ENCODE measurements at places on chromosomes 12 and 14. TPM values are rescaled to one million over a fixed set of nuclear protein-coding genes. Genes with fewer than 3 reads are reported as not detected.

ZDHHC22 gene
- not detected for total RNA-seq

CEP290 gene
- 14.1 TPM for total RNA-seq

STXBP6 gene
- not detected for total RNA-seq

CIROP gene
- total RNA-seq = not detected

- no peaks in the 10 kb centered on the region for H3K36me3 ChIP-seq
- H3K4me1 ChIP-seq = no peaks in the 10 kb centered on the region
- H3K4me3 ChIP-seq = no peak overlapping the region
- no peak for DNase-seq
- H3K27ac ChIP-seq = no peak overlapping the region
- H3K27me3 ChIP-seq = no peaks in the 10 kb centered on the region
These were observed 567.7 kb downstream of the LRFN5 start for GRCh38 chr14:42174357-42174756.

DNA sequence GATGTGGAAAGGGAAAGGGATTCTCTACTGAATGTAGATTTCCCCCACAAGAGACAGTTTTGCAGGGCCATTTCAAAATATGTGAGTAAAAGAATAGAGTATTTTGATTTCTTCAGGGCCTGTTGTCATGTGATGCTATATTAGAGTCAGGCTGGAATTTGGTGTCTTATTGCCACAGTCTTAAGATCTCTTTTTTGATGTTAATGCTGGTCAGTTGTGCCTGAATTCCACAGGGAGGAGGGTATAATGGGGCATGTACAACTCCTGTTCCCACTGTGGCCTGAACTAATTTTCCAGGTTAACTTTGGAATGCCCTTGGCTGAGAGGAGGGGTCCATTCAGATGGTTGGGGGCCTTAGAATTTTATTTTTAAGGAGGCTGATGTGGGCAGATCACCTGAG, 111.0 kb upstream of the MAX start:
- no peaks in the 10 kb centered on the region for H3K27me3 ChIP-seq
- no peak overlapping the region for H3K27ac ChIP-seq
- no peaks in the 10 kb centered on the region for H3K36me3 ChIP-seq
- H3K4me1 ChIP-seq = peaks cover 44% of the 10 kb centered on the region
- no peak for DNase-seq
- H3K4me3 ChIP-seq = no peak overlapping the region

GRCh38 chr12:24688601-24689000, 260.3 kb downstream of the BCAT1 start:
- H3K27ac ChIP-seq = no peak overlapping the region
- H3K4me3 ChIP-seq = no peak overlapping the region
- peaks cover 27% of the 10 kb centered on the region for H3K27me3 ChIP-seq
- H3K36me3 ChIP-seq = no peaks in the 10 kb centered on the region
- H3K4me1 ChIP-seq = no peaks in the 10 kb centered on the region

- H3K27ac ChIP-seq = peak overlapping the region; percentile 69
- no peaks in the 10 kb centered on the region for H3K36me3 ChIP-seq
- peak; percentile 38 for DNase-seq
- peaks cover 51% of the 10 kb centered on the region for H3K4me1 ChIP-seq
- H3K27me3 ChIP-seq = no peaks in the 10 kb centered on the region
These were observed 6.8 kb downstream of the KRT2 start for GRCh38 chr12:52645120-52645761.

- DNase-seq = peak; percentile 40
- no peak overlapping the region for H3K4me3 ChIP-seq
- H3K4me1 ChIP-seq = peaks cover 8% of the 10 kb centered on the region
- no peaks in the 10 kb centered on the region for H3K36me3 ChIP-seq
- no peaks in the 10 kb centered on the region for H3K27me3 ChIP-seq
These were observed 10.6 kb upstream of the MAP4K5 start for GRCh38 chr14:50542941-50543418.

DNA sequence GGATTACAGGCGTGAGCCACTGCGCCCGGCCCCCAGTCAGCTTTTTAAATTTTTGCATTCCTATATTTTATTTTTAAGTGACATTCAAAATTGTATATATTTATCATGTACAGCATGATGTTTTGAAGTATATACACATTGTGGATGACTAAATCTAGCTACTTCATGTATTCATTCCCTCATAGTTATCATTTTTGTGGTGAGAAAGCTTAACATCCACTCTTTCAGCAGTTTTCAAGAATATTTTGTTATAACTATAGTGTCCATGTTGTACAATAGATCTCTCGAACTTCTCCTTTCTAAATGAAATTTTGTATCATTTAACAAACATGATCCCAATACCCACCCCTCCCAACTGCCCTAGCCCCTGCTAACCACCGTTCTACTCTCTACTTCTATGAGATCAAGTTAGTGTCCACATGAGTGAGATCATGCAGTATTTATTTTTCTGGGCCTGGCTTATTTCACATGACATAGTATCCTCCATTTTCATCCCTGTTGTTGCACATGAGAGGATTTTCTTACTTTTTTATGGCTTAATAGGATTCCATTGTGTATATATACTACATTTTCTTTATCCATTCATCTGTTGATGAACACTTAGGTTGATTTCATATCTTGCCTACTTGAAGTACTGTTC, 8.8 kb upstream of the HEBP1 start:
- no peak overlapping the region for H3K27ac ChIP-seq
- no peaks in the 10 kb centered on the region for H3K4me1 ChIP-seq
- DNase-seq = no peak
- H3K36me3 ChIP-seq = no peaks in the 10 kb centered on the region

GRCh38 chr14:73997944-73998447, 21.1 kb downstream of the ENTPD5 start:
- H3K4me1 ChIP-seq = no peaks in the 10 kb centered on the region
- H3K27ac ChIP-seq = no peak overlapping the region
- H3K4me3 ChIP-seq = no peak overlapping the region
- DNase-seq = no peak
